NCI-H1930 (cell line): ENCODE measurements at places on chromosomes 2 and 18.

GRCh38 chr2:217774232-217774631 lies 228.6 kb downstream of the TNS1 start:
- no peak for DNase-seq

GRCh38 chr18:49640741-49641140 lies 78.9 kb downstream of the LIPG start:
- no peak for DNase-seq

- DNase-seq, result no peak
Observed at GRCh38 chr2:105515581-105516415, 116.9 kb upstream of the FHL2 start.

DNA sequence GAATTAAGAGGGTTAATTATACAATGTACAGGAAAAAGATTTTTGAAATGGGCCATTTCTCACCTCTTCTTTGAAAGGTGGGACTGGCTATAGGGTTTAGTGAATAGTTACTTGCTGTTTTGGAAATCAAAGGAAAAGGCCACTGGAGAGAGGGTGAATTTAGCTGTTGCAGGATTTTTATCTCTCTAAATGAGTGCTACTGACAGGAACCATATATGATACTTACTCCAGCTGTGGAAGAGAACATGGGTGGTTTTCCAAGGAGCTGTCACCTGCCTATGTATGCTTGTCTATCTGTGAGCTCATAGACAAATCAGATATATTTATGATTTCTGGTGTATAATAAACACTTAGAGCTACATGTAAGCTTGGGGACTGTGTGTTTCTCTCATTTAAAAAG lies 430.4 kb downstream of the MTX2 start:
- no peak for DNase-seq

DNA sequence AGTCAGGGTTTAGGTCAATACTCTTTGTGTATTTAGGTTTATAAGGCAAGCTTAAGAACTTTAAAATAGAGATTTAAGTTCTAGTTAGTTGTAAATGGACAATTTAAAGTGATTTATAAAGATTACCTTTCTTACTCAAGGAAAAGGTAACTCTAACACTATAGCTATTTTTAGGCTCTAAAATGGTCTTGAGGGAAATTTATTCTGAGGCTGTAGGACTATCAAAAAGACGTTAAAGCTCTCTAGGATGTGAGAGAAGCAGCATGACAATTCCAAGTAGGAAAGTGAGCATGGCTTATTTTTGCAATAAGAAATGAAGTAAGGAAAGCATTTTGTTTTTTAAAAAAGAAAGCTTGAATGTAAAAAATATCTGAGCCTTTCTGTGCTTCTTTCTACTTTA lies 78.1 kb downstream of the ZDBF2 start:
- DNase-seq, result no peak

DNA sequence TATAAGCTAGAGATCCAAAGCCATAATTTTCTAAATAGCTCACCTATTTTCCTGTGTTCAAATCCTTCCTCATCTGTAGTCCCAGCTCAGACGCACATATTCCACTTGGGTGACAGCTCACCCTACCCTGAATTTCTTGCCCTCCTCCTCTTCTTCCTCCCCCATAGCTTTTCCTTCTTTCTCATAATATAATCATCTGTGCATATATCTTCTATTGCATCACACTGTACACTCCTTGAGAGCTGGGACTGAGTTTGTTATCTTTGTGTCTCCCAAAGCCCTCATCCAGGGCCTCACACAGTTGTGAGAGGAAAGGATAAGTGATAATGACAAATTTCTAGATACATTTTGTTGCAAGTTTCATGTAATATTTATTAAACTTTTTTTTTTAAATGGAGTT lies 55.9 kb upstream of the RTN4 start:
- DNase-seq, result no peak

DNA sequence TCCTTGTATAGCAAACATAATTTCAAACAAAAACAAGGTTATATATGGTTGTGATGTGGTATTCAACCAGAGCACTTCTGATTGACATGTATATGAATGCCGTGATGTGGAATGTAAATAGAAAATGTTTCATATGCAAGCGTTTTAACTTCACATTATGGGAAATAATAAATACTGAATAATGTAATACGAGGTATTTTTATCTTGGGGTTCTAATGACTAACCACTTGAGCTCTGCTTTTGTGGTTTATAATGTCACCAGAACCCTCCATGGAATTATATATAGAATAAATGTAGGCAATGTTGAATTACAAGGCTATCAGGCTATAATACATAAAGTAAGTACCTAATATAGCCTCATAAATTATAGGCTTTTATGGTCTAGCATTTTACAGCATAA lies 72.4 kb downstream of the ZNF521 start:
- no peak for DNase-seq

- DNase-seq, result no peak
Observed at GRCh38 chr2:85016446-85016845, 45.5 kb downstream of the KCMF1 start.

GRCh38 chr18:75341267-75341666 lies 86.2 kb downstream of the SMIM21 start:
- DNase-seq, result no peak

GRCh38 chr18:26536664-26537063 lies 11.7 kb downstream of the KCTD1 start:
- no peak for DNase-seq

DNA sequence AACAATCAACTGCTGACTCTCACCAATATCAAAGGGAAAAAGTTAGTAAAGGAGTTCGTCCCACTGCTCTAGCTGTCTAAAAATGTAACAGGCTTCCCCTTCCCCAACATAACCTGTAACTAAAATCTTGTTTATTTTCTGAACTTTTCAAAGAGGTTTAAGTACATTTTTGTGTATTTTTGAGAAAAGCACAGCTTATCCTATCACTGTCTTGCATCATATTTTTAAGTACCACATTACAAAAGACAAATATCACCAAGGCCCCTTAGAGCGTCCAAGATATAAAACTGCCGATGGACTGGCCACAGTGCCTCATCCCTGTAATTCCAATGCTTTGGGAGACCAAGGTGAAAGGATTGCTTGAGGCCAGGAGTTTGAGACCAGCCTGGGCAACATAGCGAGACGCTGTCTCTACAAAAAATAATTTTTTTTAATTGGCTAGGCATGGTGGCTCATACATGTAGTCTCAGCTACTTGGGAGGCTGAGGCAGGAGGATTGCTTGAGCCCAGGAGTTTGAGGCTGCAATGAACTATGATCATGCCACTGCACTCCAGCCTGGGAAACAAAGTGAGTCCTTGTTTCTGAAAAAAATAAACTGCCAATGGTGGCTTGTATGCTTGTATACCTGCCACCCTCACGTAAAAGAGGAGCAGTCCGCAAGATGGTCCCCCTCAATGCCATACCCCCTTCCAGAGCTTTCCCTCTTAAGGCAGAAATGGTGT lies 21.2 kb upstream of the LAPTM4A start:
- no peak for DNase-seq

- no peak for DNase-seq
Observed at GRCh38 chr2:98502556-98503335, 58.1 kb downstream of the INPP4A start.

- DNase-seq, result no peak
Observed at GRCh38 chr2:233961905-233962304, 44.7 kb downstream of the TRPM8 start.

- no peak for DNase-seq
Observed at GRCh38 chr2:85694052-85695025, at the start of gene GNLY. Gene GNLY, plus strand, starts transcription at chr2:85694358. Its CDS starts 61 bp downstream, at chr2:85694419.

DNA sequence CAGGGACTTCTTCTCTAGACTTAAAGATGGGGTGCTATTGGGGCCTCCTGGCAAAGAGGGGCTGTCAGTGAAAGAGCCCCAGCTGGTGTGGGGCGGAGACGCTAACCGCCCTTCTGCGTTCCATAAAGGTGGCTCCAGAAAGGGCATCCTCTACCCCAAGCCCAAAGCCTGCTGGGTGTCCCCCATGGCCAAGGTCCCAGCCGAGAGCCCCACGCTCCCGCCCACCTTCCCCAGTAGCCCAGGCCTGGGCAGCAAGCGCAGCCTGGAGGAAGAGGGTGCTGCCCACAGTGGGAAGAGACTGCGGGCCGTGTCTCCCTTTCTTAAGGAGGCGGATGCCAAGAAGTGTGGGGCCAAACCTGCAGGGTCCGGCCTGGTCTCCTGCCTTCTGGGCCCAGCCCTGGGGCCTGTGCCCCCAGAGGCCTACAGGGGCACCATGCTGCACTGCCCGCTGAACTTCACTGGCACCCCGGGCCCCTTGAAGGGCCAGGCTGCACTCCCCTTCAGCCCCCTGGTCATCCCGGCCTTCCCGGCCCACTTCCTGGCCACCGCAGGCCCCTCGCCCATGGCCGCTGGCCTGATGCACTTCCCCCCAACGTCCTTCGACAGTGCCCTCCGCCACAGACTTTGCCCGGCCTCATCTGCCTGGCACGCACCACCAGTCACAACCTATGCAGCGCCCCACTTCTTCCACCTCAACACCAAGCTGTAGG lies 15.2 kb downstream of the ARID5A start:
- DNase-seq, result no peak

DNA sequence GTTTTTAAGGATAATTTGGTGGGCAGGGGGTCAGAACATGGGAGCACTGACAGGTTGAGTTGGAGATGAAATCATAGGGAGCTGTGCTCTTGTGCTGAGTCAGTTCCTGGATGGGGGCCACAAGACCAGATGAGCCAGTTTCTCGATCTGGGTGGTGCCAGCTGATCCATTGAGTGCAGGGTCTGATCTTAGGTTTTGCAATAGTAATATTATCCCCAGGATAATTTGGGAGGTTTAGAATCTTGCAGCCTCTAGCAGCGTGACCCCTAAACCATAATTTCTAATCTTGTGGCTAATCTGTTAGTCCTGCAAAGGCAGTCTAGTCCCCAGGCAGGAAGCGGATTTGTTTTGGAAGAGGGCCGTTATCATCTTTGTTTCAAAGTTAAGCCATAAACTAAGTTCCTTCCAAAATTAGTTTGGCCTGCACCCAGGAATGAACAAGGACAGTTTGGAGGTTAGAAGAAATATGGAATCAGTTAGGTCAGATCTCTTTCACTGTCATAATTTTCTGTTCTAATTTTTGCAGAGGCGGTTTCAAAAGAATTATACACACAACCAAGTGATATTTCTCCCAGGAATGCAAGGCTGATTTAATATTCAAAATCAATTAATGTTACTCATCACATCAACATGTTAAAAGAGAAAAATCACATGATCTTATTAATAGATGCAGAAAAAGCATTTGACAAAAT lies 23.0 kb downstream of the DBI start:
- DNase-seq, result no peak

GRCh38 chr18:27959101-27959500 lies 217.8 kb downstream of the CDH2 start:
- DNase-seq, result no peak

DNA sequence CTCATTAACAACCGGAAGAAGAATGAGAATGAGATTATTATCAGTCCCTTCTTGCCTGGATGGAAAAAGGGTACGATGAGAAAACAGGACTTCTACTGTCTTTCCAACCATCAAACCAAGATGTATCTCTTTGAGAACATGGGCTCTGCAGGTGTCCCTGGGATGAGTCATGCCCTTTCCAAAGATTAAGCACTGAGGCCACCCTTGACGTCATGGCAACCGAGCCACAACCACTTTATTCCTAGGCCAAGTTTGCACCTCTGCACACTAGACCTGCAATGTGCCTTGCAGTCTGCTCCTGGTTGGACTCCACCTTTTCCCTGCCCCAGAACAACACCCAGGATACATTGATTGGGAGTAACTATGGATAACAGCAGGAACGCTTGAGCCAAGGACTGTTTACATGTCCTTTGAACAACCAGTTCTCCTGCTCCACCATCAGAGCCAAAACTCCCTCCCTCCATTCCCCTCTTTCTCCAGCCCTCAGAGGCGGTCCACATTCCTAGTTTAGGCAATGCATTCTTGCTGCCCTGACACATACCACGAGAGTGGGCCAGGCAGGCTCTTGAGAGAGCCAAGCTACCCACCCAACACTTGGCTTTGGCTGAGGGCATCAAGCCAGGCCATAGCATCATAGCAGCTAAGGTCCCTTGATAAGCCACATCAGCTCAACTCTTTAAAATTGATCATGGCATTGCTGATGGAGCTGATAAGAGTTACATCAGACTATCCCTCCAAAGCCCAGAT lies 310.7 kb downstream of the TNS1 start:
- no peak for DNase-seq

- no peak for DNase-seq
Observed at GRCh38 chr2:38245114-38245641, 131.9 kb downstream of the ATL2 start.

DNA sequence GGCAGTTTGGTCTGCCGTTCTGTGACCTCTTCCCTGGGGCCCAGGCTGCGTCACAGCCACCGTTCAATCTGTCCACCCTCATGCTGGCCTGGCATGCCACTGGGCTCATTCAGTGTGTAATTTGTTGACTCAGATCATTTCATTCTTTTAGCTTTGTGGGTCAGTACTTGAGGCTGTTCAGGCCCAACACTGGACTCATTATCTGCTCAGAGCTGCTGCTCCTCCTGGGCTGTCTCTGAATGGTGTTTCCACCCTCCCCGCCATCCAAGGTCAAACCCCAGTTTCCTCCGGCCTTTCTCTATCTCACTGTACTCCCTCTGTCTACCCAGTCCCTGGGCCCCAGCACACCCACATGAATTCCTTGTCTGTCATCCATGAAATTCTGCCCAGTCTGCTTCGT lies 152.4 kb upstream of the NCK2 start:
- no peak for DNase-seq

- DNase-seq, result no peak
Observed at GRCh38 chr2:70520825-70521224, 32.8 kb downstream of the TGFA start.

- DNase-seq, result peak; percentile 80
Observed at GRCh38 chr2:557635-558301, 119.4 kb downstream of the TMEM18 start.

DNA sequence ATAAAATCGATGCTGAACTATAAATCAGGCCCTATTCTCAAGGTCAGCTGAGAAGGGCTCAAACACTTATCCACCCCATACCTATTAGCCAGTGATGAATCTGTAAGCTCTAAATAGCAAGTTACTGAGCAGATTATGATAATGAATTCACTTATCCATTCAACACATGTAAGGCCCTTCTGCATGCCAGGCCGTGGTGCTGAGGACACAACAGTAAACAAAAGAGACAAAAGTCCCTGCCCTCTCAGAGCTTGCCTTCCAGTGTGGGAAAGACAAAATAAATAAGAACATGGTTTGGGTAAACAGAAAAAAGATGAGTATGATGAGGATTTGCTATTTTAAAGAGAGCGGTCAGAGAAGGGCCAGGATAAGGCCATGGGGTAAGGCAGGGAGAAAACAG lies 11.7 kb downstream of the TTC32 start:
- no peak for DNase-seq

DNA sequence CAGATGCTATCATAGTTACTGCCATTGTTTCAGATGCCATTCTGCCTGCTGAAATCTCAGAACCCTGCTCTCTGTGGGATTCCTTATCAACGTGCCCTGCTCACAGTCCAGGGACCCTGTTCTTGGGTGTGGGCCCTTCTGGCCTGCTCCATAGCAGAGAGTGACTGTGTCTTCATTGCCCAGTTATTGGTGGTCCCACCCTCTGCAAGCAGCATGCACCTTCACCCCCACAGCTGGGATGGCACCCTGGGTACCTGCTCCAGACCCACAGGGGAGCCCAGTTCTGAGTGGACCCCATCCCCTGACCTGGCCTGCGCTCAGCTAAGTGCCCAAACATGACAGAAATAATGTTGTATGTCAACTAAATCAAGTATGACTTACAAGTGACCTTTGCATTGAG lies 36.6 kb downstream of the SMIM21 start:
- no peak for DNase-seq
